ENCODE measurements at places on chromosomes 5 and 9.
A peak's percentile ranks its signal among the peaks of the same experiment; 100 is the strongest.

DNA sequence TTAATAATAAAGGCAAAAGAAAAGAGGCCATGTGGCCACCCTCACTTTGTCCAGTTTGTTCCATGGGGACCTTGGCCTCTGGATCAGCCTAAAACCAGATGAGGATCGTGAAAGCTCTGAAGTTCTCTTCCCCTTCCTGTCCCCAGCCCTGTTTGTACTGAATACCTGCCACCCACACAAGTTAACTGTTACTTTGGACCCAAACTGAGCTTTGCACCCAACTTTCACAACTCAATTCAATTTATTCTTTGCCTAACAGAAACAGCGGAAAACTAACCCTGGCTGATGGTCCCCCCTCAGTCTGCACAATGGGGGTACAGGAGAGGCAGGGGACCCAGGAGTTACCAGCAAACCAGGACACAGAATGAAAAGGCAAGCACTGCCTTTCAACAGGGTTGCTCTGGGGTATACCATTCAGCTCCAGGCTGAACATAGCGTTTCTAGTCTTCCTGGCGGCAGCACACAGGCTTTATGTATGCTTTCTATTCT, 28.2 kb downstream of the ABCA1 start:
- DNase-seq, result no peak

DNA sequence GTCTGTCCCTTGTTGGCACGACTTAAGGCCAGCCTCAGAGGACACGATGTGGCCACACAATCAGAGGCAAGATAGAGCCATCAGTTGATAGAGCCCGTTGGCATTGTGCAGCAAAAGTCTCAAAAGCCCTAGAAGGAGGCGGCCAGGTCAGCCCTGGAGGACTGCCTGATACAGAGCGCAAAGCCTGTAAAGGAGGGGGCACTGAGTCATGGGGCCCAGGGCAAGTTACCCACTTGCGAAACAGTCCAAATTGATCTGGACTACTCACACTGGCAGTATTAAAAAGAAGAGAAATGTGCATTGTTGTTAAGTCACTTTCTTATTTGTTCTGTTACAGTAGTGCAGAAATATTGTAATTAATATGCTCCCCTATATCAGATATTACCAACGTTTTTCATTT, 51.5 kb downstream of the KLF9 start:
- no peak for DNase-seq

DNA sequence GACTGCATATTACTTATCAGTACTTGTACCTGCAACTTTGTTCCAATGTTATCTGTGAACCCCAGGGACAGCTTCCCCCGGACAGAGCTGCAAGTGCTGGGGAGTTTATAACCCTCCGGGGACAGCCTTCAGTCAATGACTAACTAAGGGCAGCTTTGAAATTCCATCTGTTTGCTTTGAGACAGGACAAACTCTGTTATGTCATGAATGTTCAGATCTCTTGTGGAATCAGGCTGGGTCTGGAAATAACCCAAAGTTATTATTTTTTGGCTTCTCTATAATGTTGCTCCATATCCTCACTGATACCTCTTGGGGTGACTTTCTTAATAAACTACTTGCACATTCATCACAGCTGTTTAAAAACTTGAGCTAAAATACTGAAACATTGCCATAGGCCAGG, 617.5 kb upstream of the TLE4 start:
- DNase-seq, result no peak

DNA sequence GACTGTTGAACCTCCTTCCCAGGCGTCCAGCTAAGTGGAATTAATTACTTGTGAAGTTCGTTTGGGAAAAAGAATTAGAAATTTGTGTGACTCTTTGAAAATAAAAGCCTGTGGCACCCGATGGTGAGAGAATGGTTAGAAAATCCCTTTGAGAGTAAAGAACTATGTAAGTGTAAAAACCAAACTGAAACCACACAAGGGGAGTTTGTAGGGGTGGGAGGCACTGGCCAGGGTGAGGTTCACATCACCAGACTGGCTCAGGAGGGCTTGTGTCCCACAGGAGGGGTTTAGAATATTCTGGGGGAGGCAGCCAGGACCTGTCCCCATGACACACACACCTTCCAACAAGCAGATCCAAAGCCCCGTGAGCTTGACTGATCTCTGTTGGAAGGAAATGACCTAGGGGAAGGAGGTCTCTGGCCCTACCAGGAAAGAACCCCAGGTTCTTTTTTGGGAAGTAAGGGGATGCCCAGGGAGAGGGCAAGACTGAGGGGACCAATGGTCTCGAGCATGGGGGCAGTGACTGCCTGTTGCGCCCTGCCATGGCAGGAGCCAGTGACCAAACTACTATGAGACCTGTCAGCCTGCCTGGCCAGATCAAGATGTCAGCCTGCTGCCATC, 4.3 kb downstream of the SPATA24 start:
- no peak for DNase-seq

DNA sequence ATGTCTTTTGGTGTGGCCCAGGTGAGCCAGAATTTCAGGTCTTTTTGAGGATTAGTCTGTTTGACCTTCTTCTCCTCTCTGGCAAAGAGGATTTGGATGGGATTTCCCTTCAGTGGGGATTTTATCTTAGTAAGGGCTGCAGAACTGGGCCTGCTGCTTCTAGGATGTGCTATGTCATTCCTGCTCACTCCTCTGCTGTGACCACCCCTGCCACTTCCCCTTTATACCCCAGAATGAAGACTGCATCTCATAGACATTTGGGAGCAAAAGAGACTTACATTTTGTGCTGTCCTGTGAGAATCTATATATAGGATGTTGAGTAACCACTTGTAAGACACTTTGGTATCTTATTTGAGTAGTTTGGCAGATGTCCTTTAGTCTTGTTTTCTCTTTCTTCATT, 76.2 kb downstream of the ARHGAP26 start:
- no peak for DNase-seq

DNA sequence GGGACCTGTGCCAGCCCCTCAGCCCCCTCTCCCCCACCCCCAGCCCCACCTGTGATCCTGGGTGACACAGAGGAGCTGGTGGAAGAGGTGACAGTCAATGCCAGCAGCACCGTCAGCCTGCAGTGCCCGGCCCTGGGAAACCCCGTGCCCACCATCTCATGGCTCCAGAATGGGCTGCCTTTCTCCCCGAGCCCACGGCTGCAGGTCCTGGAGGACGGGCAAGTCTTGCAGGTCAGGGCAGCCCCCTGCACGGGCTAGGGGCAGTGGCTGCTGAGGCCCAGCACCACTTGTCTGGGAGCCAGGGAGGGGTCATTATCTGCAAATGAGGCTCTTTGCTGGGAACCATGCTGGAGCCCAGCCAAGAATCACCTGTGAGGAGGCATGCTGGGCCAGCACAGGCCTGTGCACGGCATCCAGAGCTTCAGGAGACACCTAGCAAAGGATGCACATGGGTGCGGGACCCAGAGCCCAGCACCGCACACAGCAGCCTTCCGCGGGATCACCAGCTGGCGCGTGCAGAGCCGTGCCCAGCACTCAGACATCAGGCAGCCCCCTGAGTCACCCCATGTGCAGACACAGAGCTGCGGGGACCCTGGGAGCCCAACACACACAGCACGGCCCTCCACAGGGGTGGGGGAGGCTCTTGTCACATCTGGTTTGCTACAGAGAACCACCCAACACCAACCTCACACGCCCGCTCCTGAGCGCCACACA, 62.0 kb upstream of the ASS1 start:
- DNase-seq, result no peak

DNA sequence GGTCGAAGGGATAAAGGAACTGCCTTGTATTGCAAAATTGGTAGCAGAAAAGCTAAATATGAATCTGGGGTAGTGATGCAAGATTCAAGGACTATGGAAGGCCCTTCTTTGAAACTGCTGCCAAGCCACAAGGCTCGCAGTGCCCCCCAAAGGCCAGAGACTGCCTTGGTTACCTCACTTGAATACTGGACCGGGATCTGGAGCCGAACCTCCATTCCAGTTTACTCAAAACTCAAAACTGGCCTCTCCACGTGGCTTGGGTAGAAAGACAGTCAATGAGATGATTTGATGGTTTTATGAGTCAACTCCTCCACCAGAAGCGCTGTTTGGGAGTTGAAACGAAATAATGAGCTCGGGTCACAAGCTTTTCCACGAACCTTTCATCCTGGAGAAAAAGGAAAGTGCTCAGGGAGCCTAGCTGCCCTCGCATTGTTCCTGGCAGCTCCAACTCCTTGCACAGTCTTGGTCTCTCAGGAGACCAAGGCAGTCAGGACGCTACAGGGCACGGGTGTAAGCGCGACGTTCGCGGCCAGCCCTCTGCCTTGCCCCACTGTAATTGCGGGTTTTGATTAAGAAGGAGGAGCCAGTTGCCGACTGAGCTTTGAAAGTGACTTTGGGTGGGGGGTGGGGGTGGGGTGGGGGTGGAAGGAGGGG, 2.8 kb downstream of the ST8SIA4 start:
- peak; percentile 45 for DNase-seq

- DNase-seq, result no peak
Observed at GRCh38 chr5:165057145-165057544, 1551.7 kb downstream of the MAT2B start.

DNA sequence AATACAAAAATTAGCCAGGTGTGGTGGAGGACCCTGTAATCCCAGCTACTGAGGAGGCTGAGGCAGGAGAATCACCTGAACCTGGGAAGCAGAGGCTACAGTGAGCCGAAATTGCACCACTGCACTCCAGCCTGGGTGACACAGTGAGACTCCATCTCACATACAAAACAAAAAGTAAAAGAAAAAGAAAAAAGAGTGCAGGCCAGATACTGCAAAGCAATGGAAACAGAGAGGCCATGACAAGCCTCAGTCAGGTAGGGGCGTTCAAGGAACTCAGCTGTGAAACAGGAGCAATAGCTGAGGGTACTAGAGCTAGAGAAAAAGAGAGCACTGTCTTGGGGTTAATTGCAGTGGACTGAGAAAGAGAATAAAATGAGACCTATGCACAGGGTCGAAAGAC, 56.2 kb downstream of the TIMD4 start:
- no peak for DNase-seq

DNA sequence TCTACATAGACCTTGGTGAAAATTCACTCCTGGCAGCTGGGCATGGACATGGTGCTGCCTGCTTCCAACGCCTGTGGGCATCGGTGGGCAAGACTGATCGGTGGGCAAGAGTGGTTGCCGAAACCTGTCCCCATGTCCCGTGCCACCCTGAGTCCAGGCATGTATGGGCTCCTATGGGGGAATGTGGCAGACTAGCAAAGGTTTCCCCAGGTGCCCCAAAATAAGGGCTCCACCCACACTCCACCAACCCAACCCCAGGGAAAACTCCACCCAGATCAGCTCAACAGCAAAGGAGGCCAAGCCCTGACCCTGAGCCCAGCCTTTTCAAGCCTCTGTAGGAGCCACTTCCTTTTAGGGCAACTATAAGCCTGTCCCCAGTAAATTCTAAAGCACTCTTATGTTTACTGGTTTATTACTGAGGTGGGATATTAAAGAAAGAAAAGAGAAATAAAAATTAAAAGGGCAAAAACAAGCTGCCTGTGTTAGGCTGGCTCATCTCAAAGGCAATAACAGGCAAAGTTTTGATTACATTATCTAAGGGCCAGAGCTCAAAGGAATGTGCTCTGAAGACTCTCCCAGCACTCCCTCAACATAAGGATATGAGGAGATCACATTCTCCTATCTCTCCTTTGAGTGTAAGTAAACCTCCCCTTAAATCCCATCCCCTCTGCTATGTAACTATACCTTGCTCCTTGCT, 8.9 kb upstream of the SPATA31E1 start:
- DNase-seq, result no peak

GRCh38 chr5:142697356-142698255, 11.7 kb upstream of the FGF1 start:
- no peak for DNase-seq

GRCh38 chr5:121292664-121293063, 559.0 kb upstream of the FTMT start:
- DNase-seq, result no peak

- DNase-seq, result no peak
Observed at GRCh38 chr9:87255431-87256155, 242.1 kb upstream of the DAPK1 start.

DNA sequence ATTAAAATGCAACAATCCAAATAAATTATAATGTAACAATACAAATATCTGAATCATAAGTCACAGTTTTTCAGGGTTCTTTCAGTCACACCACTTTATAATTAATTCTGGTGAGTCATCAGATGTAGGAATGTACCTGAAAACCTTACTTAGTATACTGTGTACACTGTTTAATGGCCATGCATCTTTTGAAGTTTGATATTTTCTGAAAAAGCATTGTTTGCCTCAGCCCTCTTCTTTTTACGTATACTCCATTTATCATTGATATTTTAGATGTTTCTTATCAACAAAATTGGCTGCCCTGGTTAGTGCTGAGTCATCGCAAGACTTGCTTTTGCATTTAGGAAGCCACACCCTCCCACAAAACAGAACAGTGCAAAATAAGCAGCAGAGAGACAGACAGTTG, 218.6 kb downstream of the PJA2 start:
- no peak for DNase-seq

- DNase-seq, result no peak
Observed at GRCh38 chr5:137715456-137715855, 20.4 kb downstream of the KLHL3 start.

DNA sequence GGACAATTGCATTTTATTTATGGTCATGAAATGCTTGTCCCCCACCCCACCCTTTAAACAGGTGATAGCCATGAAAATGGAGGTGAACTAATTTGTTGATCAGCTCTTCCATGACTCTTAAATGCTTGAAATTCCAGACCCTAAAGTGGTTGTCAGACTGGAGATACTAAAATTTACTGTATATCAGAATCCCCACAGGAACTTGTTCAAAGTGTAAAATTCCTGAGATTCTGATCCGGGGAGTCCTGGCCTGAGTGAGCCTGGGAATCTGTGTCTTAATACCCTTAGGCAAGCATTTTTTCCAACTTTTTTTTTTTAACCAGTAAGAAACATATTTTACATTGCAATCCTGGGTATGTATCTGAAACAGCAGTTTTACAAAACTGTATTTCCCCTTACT, 4.7 kb downstream of the SKP2 start:
- DNase-seq, result no peak

DNA sequence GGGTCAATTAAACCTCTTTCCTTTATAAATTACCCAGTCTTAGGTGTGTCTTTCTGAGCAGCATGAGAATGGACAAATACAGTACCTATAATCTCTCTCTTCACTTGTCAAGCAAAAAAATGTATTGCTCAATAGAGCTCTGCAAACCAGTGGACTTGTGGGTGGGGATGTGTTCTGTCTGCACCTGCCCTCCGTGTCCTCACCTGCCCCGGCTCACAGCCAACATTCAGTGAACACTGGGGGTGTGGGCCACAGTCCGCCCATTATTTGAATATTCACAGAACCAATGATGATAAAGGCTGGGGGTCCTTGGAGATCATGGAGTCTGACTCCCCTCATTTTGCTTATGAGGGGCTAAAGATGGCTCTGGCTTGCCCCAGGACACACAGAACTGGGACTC, 36.9 kb upstream of the MED27 start:
- DNase-seq, result no peak

GRCh38 chr9:36174731-36175130, 5.5 kb downstream of the CCIN start:
- DNase-seq, result no peak

Data from activated CD8-positive, alpha-beta memory T cell treated with anti-CD3 and anti-CD28 coated beads for 4 hours (primary cell).